ENCODE measurements at places on chromosomes 1 and 21. TPM values are rescaled to one million over a fixed set of nuclear protein-coding genes. Genes with fewer than 3 reads are reported as not detected.

The NFIA gene
- 5.0 TPM for total RNA-seq

- no peak for DNase-seq
Observed at GRCh38 chr1:75841421-75841820, 44.7 kb downstream of the MSH4 start.

DNA sequence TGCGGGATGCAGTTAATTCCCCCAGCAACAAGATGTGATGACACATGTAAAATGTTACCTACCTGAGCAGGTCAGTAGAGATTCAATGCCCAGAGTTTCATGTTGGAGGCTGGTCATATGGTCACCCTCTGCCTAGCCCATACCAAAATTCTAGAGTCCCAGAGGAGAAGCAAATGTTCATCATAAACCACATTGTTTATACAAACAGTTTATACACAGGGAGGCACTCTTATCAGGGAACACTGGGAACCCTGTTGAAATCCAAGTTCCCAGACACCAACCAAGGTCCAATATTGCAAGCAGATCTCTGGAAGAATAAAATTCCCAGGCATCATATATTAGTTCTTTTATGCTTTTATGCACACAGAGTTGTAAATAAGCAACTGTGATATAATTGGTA, 10.5 kb downstream of the HAO2 start:
- DNase-seq, result no peak

The ADORA3 gene
- total RNA-seq, result not detected

The AMY1B gene
- total RNA-seq, result not detected

The BTBD8 gene
- 2.3 TPM for total RNA-seq

The BLACAT1 gene
- total RNA-seq, result 0.86 TPM

The SPRR3 gene
- total RNA-seq, result not detected

The RIPK4 gene
- total RNA-seq, result 39.5 TPM

The TAS1R1 gene
- not detected for total RNA-seq

- DNase-seq, result peak; percentile 84
Observed at GRCh38 chr1:218394416-218394815, 49.3 kb downstream of the TGFB2 start.

DNA sequence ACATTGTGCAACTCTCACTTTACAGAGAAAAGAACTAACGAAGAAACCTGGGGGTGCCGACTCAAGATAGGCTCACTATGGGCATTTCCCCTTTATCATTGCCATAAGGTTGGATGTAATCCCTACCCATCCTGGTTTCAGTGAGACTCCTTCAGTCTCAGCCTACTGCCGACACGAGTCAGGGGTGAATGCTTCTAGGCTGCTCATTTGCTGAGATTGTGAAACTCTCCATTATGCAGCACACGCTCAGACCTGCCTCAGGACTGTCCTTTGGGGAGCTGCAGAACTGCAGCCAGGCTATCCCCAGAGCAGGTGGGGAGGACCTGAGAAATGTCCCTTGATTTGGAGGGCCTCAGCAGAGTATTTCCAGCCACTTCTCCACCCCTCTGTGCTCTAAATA, 22.2 kb downstream of the TSHB start:
- no peak for DNase-seq

DNA sequence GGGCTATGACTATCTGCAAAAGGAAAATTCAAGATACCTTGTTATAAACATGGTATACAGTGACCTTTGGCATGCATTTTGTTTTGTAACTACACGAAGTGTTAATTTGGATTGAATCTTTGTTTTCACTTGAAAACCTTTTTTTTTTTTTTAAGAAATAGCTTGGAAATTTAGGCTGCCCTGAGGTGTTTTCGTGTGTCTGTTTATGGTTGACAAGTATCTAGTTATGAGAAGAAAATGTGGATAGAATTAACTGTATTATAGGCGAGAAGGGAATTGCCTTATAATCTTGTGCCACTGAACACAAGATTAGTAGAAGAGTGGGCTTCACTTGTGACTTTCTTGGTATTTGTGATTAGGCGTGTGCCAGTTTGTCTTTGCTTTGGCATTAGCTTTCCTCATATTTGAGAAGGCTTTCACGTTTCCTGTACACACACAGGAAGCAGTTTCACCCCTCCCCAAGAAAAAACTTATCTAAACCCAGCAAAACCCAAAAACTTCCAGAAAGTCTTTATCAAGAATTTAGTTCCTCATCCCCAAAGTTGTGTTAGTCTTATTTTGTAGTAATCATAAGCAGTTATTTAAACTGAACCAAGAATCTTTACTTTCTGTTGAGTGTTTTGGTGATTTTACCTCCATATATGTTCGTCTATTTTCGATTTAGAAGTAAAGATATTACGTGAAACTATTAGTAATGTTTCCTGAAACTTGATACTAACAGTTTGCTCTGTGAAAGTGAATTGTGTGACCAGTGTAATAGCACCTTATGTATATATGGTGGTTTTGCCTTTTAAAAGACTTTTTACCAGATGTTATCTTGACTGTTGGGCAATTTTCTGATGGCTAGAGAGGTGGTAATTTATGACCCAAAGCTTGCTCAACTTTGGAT, 3.8 kb downstream of the DYRK1A start:
- DNase-seq, result peak; percentile 23

DNA sequence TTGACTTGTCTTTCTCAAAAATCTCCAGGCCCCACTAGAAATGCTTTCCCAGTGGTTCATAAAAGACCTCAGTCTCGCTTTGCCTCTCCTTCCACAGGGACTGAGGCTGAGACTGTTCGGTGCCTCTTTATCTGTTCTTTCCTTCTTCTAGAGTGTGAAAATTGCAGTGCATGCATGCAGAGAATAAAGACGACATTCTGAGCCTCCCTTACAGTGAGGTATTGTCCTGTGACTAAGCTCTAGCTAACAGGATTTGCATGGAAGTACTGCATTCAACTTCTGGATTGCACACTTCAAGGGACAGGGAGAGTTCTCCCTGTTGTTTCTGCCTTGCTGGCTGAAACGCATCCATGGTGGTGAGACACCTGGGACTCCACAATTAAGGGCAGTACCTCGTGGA, 69.1 kb downstream of the COLGALT2 start:
- DNase-seq, result no peak

DNA sequence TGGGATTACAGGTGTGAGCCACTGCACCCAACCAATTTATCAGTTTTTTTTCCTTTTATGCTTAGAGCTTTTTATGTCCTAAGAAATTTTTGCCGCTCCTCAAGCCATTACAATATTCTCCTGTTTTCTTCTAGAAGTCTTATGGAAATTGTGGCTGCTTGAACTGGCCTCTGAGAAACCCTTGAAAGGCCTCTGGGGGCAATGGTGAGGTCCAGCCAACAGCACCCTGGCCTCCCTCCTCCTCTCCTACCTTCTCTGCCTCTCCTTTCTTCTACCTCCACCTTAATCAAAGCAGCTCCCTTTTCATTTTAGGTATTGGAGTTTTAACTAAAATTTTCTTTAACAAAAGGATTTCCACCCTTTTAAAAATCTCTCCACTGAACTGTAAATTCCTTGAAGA, 24.5 kb upstream of the RGS16 start:
- DNase-seq, result no peak

The C2CD2 gene
- 35.4 TPM for total RNA-seq

The UTS2 gene
- not detected for total RNA-seq

- DNase-seq, result peak; percentile 57
Observed at GRCh38 chr1:245807306-245807705, 652.5 kb downstream of the KIF26B start.

DNA sequence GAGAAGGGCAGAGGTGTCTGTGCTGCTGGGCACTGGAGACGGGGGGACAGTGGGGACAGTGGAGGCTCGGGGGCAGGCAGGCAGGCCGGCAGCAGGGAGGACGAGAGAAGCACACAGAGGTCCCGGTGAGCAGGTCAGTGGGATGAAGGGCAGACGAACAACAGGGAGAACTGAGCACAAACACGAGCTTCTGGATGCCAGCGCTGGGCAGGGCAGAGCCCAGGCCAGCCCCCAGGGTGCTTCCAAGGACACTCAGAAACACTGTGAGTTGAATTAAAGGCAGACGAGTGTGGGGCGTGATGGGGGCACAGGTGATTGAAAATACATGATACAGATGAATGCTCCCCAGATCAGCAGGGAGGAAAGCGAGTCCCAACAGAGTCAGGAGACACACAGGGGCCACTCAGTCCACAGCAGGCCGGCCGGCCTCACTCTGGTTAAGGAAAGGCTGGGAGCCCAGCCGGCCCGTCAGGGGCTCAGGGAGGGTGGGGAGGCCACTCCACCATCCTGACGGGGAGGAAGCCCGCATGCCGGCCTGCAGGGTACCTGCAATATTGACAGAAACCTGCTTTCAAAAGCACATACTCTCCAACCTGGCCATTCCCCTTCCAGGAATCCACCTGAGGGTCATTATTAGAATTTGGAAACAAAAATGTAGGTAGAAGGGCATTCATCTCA, 14.1 kb downstream of the SLC19A1 start:
- no peak for DNase-seq

GRCh38 chr21:44874497-44875315, 1.2 kb upstream of the PTTG1IP start:
- DNase-seq, result no peak

The CD84 gene
- total RNA-seq, result not detected

DNA sequence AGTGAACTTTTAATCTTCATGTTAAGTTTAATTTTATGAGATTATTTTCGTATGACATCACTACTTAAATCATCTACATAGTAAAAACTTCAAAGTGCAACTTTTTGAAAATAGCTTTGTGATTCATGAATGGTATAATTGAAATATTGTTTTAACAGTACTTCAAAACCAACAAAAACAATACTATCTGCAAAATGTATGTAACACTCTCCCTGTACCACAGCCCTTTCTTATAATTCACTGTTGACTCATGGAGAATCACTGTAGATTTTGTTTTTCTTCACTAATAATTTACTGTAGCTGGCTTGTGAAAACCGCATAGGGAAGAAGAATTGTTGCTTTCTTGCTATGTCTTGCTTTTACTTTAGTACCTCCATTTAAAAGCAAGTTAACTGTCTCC, 301.4 kb upstream of the ADAMTS5 start:
- peak; percentile 25 for DNase-seq

GRCh38 chr1:219771080-219771479, 157.3 kb downstream of the SLC30A10 start:
- peak; percentile 98 for DNase-seq

The ST6GALNAC5 gene
- 0.21 TPM for total RNA-seq

- no peak for DNase-seq
Observed at GRCh38 chr1:14263671-14264070, 334.8 kb upstream of the KAZN start.

The SPRR2G gene
- not detected for total RNA-seq

DNA sequence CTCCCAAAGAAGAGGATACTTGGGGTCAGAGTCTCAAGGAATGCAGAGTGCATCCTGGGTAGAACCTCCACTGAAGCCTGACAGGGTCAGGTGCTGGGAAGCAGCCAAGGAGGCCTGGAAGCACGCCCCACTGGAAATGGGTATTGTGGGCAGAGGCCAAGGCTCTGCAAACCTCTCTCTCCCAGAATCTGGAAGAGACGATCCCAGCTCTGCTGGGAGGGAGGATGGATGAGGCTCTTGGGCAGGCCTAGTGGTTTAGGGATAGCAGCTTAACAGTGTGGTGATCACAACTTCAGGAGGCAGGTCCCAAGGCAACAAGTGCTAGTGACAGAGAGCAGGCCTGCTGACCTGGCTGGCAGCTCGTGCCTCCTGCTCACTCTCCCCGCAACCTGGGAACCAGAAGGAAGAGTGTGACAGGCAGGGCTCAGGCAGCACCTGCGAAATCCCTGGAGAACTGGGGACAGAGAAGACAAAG, 641.0 kb downstream of the PLPP3 start:
- no peak for DNase-seq

DNA sequence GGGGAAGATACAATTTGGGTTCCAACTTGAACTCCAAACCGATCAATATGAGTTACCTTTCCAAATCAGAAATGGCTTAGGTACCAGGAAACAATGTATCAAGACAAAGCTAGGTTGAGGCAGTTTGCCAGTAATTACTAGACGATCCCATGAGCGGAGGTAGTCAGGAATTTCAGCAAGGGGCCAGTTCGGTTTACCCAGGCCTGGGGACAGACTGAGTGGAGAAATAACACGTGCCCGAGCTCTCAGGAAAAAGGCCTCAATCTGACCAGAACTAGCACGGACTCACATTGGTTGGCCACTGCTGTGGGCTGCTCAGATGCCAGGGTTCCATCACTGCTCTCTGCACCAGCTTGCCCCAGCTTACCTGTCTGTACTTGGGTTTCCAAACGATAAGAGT, 15.3 kb downstream of the CLSTN1 start:
- DNase-seq, result no peak

DNA sequence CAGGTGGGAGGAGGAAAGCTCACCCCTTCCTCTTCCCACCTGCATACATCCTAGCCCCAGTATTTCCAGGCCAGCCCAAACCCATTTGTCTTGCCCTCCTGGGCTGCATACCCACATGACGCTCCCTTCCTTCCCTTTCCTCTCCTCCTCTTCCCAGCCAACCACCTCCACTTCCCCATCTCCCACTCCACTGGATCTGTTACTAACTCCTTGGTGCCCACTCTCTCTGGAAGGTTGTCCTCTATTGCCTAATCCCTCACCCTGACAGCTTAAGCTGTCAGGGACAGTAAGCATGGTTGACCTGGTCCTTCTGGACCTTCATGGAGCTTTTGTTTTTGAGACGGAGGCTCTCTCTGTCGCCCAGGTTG, 23.0 kb upstream of the SYNC start:
- no peak for DNase-seq

- no peak for DNase-seq
Observed at GRCh38 chr1:98331718-98332311, 329.7 kb upstream of the SNX7 start.

DNA sequence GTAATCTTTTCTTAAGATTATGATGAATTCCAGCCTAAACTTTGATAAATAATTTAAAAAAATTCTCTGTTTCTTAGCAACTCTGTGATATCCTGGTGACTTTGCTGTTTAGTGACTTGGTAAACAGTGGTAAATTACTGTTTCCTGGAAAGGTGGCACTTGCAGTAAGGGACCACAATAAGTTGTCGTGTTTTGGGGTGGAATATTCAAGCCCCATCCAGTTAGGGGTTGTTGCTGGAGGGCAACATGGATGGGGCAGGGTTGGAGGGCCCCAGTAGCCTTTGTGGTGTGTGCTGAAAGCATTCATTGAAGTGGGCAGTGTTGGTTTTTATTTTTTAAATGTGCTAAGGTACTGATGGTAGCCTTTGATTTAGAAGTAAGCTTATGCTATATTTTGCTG, 30.3 kb downstream of the PRDM2 start:
- DNase-seq, result no peak

DNA sequence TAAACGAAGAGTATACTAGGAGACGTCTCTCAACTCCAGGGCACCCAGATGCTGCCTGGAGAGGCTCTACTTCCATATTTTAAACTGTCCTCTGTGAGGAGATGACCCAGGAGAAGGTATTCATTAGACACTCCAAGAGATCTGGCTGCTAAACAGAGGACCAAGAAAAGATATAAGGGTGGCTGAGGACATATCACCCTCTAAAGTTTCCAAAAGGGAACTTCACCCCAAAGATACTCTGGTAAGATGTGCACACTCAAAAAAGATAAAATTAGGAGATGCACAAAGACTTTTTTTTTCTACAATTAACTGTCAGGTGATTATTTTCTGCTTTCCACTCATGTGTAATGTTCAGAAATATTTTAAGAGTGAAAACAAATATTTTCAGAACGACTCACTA, 1.4 kb downstream of the ZNF670 start:
- no peak for DNase-seq

All from Daoy (cell line).